ENCODE measurements at places on chromosomes 1 and 21. TPM values are rescaled to one million over a fixed set of nuclear protein-coding genes. Genes with fewer than 3 reads are reported as not detected.

Gene LRRC3
- 1.8 TPM for total RNA-seq

Gene ORC1
- 0.11 TPM for total RNA-seq

Gene GPATCH2
- 7.0 TPM for total RNA-seq

Gene ESPN
- 0.41 TPM for total RNA-seq

Gene EPHA2
- 9.6 TPM for total RNA-seq

Gene GNAT2
- total RNA-seq, result not detected

Gene LRRC53
- total RNA-seq, result not detected

Gene VANGL2
- total RNA-seq, result 2.1 TPM

Gene C8B
- not detected for total RNA-seq

Gene SYCP1
- total RNA-seq, result not detected

GRCh38 chr1:13826009-13826408 lies 126.0 kb downstream of the PRDM2 start:
- DNase-seq, result no peak

- DNase-seq, result no peak
These were observed 12.2 kb upstream of the IFI6 start for GRCh38 chr1:27684176-27684575.

DNA sequence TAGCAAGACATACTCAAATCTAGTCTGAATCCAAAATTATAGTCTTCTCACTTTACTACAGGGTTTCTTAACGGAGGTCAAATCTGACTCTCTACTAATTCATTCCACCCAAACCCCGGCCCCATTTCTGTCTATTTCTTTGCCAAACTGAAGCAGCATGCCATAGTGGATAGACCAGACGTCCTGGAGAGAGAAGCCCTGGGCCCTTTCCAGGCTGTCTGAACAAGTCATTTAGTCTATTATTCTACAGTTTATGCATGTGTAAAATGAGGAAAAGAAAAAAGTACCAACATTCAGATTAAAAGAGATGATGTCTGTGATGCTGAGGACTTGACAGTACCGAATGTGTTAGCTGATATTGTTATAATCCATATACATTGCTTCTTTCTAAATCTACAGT lies 95.0 kb downstream of the GDAP2 start:
- no peak for DNase-seq

DNA sequence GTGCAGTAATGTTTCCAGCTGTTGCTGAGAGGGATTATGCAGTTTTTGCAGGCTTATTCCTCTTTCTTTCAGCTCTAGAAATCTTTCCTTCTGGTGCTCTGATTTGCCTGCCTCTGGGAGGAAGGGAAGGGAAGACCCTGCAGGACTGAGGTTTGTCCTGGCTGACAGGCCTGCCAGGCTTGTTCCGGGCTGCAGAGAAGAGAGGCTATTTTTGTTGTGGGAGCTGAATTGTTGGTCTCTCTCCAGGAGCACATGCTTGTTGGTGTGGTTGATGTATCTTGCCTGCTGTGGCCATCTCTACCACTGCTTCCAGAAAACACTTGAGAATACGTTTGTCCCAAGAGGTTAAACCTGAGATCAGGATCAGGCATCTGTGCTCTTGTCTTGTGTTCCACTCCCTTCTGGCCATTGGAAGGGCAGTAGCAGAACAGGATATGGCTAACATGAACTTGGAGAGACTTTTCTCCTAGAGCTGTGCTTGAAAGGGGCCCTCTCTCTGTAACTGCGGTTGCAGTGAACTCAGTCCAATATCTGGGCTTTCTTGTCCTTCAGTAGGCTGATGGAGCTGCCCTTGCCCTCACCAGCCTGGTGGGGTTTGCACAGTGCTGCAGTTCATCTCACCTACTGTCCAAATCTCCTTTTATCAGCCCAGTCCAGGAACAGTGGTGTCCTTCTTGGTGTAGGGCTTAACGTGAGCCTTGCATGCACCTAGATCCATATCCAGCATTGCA lies 21.5 kb upstream of the SLC25A34 start:
- no peak for DNase-seq

DNA sequence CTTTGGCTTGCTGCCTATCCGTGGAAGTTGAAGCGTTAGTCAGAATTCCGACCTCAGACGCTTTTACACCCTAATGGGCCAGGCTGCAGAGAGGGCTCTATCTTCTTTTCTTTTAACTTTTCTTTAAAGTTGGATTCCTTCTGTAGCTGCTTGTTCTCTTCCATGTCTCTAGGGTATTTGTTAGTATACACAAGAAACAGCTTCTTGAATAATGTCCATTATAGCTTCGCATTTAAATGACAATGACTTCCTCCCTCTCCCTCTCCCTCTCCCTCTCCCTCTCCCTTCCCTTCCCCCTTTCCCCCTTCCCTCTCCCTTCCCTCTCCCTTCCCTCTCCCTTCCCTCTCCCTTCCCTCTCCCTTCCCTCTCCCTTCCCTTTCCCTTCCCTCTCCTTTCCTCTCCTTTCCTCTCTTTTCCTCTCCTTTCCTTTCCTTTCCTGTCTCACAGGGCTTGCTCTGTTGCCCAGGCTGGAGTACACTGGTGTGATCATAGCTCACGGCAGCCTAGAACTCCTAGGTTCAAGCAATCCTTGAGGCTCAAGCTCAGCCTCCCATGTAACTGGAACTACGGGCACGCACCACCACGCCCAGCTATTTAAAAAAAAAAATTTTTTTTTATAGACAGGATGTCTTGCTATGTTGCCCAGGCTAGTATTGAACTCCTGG lies 33.0 kb downstream of the RIPPLY3 start:
- no peak for DNase-seq

- no peak for DNase-seq
These were observed 3.1 kb upstream of the SIM2 start for GRCh38 chr21:36695671-36696389.

GRCh38 chr1:32771561-32772280 lies 45.4 kb downstream of the YARS1 start:
- no peak for DNase-seq

- DNase-seq, result no peak
These were observed 144.5 kb downstream of the NAV1 start for GRCh38 chr1:201683397-201683796.

GRCh38 chr21:36817732-36818450 lies 119.0 kb downstream of the SIM2 start:
- no peak for DNase-seq

GRCh38 chr21:25960402-25960801 lies 210.2 kb downstream of the APP start:
- no peak for DNase-seq

DNA sequence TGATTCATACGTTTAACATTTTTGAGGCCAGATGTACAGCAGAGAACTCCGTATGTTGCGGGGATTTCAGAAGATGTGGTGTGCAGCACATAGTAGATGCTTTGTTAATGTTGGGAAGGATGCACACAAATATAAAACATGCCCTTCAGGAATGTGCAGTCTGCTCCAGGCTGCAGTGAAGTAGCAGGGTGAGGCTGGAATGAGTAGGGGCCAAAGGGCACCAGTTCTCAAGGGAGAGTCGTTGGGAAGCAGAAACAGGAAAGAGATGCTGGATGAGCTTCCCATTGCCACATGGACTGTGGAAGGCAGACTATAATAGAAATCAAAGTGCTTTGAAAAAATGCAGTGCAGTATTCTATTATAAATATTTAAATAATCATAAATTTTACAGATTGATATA lies 126.9 kb downstream of the NOS1AP start:
- no peak for DNase-seq

GRCh38 chr1:72434070-72434469 lies 151.7 kb upstream of the NEGR1 start:
- DNase-seq, result no peak

GRCh38 chr1:155966135-155966534 lies 12.2 kb downstream of the ARHGEF2 start:
- no peak for DNase-seq

DNA sequence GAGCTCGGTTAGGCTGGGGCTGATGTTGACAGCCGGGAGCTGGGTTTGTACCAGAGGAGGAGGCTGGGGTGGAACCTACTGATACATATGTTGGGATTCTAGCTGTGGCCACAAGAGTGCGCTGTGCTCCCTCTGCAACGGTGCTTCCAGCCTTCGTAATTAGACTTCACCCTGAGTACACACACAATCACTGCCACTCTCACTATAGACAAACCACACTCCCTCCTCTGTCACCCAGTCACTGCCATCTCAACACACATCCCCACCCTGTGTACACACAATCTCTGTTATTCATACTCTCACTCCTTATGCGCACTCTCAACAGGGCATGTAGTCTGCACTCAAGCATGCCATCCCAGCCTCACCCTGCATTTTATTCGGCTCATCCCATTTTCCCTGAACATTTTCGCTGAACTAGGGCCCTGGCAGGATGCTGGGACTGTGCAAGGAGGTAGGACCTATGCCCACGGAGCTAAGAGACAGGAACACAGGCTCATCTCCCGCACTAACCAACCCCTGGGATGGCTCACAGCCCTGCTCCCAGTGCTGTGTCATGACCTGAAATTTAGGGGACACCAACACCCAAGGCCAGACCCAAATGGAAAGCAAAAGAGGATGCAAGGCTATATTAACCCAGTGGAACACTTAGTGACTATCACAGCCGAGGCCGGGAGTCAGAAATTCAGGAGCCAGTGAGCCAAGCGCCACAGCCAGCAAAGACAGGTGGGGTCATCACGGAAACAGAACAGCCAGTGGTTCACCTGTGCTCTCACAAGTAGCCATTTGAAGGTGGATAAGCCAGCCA lies 5.7 kb downstream of the GJB3 start:
- DNase-seq, result peak; percentile 70

GRCh38 chr1:163570071-163570470 lies 248.3 kb downstream of the NUF2 start:
- DNase-seq, result no peak

- DNase-seq, result no peak
These were observed 16.9 kb downstream of the CD160 start for GRCh38 chr1:145736191-145736590.

DNA sequence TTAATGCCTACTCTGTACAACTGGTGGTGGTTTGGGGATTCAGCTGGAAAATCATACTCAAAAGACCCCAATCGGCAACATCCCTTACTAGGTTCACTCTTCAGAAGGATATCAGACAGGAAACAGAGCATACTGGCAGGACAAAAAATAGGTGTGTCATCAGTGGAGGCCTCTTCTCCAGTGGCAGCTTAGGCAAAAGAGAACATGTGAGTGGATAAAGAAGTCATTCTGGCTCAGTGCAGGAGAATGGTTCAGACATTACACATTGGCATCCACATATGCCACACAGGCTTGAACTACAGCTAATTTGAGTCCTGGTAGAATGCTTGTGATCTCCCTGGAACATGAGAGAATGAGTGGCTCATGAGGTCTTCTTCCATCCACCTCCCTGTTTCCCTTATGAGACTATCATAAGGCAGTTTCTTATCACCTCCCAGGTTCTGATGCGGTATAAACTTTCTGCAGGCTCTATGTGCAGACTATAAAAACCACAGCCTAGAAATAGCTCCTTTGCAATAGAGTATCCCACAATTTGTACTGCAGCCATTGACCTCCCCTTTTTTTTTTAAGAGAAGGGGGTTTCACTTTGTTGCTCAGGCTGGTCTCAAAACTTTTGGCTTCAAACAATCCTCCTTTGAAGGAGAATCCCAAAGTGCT lies 24.7 kb downstream of the VAMP4 start:
- DNase-seq, result no peak

DNA sequence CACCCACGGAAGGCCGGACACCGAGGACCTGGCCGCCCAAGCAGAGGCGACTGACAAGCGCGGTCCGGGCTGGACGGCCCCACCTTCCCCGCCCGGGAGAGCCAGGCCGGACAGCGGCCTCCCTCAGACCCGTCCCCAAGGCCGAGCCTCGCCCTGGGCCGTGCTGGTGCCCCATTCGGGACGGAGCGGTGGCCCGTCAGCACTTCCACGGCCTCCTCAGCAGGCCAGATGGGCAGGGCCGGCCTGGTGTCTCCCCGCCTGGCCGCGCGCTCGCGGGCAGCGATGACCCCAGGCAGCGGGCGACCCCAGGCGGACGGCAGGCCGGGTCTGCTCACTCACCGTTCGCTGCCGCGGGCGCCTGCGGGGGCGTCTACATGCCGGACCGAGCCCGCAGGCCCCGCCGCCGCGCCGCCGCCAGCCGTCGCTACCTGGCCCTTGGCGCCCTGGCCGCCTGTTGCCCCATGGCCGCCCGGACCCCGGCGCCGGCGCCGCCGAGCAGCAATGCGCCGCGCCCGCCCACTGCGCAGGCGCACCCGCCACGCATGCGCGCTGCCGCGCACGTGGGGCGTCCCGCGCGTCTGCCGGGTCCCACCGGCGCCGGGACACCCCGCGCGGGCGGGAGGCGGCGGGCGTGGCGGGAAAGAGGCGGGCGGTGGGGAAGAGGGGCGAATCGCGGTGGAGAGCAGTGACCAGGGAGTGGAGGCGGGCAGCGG lies at the start of gene NADK:
Gene NADK, minus strand, starts transcription at position 521 of the 713 bp plus-strand sequence. CDS start 13,064 bp downstream, outside the sequence.
- peak; percentile 60 for DNase-seq

DNA sequence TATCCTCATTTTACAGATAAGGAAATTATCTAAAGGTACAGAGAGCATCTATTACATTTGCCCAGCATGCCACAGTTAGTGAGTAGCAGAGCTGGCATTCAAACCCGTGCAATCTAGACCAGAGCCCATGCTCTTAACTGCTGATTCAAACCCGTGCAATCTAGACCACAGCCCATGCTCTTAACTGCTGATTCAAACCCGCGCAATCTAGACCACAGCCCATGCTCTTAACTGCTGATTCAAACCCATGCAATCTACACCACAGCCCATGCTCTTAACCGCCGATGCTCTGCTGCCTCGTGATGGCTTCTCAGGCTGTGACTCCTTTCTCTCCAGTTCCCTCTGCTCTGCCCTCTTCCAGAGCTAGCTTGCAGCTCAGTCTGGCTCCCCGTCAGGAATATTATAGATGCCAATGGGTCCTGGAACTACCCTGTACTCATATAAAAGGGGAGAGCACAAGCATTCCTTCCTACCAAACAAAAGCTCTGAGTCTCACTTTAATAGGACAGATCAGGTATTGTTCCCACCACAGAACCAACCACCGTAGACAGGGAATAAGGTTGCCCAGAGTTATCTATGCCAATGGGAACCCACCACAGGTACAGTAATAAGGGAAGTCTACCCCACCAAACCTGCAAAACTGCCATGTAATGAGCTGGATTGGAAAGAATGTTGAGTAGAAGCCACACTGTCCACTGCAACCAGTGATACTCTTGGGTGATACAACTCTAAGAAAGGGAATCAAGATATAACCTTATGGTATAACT lies 78.4 kb downstream of the SMYD3 start:
- DNase-seq, result no peak

GRCh38 chr1:65623895-65624294 lies 168.8 kb upstream of the PDE4B start:
- no peak for DNase-seq

- no peak for DNase-seq
These were observed 42.8 kb downstream of the PRDM15 start for GRCh38 chr21:41836166-41837015.

- DNase-seq, result no peak
These were observed 63.0 kb upstream of the RAB4A start for GRCh38 chr1:229207916-229208315.

DNA sequence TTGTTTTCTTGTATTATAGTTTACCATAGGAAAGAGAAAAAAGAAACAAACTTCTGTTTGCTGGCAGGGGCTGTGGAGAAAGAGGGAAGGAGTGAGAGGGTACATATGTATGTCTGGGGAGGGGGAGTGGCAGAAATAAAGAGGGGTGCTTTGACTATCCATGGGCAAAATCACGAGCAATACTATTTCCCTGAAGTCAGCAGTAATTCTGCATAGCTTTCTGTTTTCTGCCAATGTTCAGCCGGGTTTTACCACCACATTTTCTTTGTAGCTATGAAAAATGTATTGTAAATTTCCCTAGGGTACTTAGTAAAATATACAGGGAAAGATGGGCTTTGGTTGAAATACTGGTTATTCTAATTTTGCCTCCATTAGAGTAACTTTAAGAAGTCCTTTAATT lies 45.2 kb upstream of the PGD start:
- DNase-seq, result no peak

- DNase-seq, result no peak
These were observed 66.6 kb downstream of the NAV1 start for GRCh38 chr1:201605385-201606010.
